Esophagus muscularis mucosa (tissue), 4 donors: ENCODE measurements at places on chromosomes 12 and 14. TPM values are rescaled to one million over a fixed set of nuclear protein-coding genes. Genes with fewer than 3 reads are reported as not detected.

The TSPAN19 gene
- not detected for total RNA-seq

The CD163L1 gene
- total RNA-seq: 2.9 TPM

The CCDC175 gene
- not detected for total RNA-seq

The RBP5 gene
- total RNA-seq: 5.0 TPM

The NEUROD4 gene
- not detected for total RNA-seq

DNA sequence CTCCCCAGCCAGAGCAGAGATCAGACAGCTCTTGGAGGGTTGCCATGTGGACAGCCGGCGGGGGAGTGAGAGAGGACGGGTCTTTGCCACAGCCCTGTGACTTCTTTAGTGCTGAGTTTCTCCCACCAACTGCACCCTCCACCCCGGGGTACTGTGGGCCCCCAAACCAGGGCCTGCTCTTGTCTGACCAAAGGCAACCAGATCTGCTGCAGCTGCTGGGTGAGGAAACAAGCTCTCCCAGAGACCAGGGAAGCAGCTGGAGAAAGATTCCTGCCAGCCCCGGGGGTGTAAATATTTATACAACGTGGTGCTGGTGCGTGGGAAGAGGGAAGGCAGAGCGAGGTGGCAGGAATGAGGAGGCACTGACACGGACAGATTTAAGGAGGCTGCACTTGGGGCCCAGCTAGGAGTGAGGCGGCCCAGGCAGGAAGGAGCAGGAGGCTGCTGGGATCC lies 14.3 kb upstream of the ZFP36L1 start:
- no peaks in the 10 kb centered on the region for H3K36me3 ChIP-seq
- DNase-seq: peak; percentile 92
- peak overlapping the region; percentile 86 for H3K27ac ChIP-seq
- H3K4me3 ChIP-seq: no peak overlapping the region
- H3K4me1 ChIP-seq: peaks cover 28% of the 10 kb centered on the region
- no peaks in the 10 kb centered on the region for H3K27me3 ChIP-seq

GRCh38 chr12:120855823-120856588 lies 48.2 kb downstream of the SPPL3 start:
- no peaks in the 10 kb centered on the region for H3K36me3 ChIP-seq
- H3K27me3 ChIP-seq: no peaks in the 10 kb centered on the region
- H3K4me3 ChIP-seq: no peak overlapping the region
- H3K4me1 ChIP-seq: peaks cover 54% of the 10 kb centered on the region

DNA sequence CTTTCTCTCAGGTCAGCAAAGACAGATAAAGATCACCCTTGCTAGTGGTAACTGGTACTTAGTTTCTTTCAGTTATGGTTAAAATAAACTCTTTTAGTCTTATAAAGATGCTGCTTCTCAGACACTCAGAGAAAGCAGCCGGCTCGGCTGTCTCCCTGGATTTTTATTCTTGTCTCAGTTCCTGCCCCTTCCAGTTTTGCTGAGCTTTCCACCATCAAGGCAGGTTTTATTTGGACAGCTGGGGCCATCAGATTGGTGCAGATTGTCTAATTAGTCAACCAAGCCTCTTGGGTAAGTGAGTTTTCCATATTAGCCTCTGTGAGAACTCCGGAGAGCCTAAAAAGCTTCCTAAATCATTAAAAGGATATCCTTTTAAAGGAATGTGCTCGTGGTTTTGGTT lies 130.8 kb upstream of the BMP4 start:
- H3K36me3 ChIP-seq: no peaks in the 10 kb centered on the region
- no peak for DNase-seq
- no peaks in the 10 kb centered on the region for H3K4me1 ChIP-seq
- H3K27ac ChIP-seq: no peak overlapping the region
- no peak overlapping the region for H3K4me3 ChIP-seq

DNA sequence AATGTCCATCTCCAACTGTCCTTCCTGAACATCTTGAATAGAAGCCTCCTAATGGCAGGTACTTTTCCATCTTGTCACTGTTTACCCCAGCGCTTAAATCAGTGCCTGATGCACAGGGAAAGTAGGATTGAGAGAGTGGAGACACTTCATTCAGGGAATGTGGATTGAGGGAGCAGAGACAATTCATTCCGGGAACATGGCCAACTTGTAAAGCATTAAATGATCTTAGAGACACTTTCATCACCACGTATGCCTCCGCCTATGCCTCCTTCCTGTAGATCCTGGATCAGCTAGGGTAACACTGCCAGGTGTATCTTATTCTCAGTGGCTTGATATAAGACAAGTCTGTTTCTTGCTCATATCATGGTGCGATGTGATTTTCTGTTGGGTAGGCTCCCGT lies 67.6 kb upstream of the CSRP2 start:
- no peaks in the 10 kb centered on the region for H3K27me3 ChIP-seq
- H3K4me1 ChIP-seq: no peaks in the 10 kb centered on the region
- H3K4me3 ChIP-seq: no peak overlapping the region
- H3K27ac ChIP-seq: no peak overlapping the region
- H3K36me3 ChIP-seq: no peaks in the 10 kb centered on the region
- DNase-seq: no peak

GRCh38 chr14:69495341-69495921 lies 10.9 kb downstream of the PLEKHD1 start:
- no peaks in the 10 kb centered on the region for H3K36me3 ChIP-seq
- no peak overlapping the region for H3K27ac ChIP-seq
- H3K4me3 ChIP-seq: no peak overlapping the region
- DNase-seq: no peak
- no peaks in the 10 kb centered on the region for H3K4me1 ChIP-seq
- no peaks in the 10 kb centered on the region for H3K27me3 ChIP-seq

GRCh38 chr12:89236237-89236636 lies 116.1 kb downstream of the DUSP6 start:
- H3K4me3 ChIP-seq: no peak overlapping the region
- H3K27me3 ChIP-seq: no peaks in the 10 kb centered on the region

DNA sequence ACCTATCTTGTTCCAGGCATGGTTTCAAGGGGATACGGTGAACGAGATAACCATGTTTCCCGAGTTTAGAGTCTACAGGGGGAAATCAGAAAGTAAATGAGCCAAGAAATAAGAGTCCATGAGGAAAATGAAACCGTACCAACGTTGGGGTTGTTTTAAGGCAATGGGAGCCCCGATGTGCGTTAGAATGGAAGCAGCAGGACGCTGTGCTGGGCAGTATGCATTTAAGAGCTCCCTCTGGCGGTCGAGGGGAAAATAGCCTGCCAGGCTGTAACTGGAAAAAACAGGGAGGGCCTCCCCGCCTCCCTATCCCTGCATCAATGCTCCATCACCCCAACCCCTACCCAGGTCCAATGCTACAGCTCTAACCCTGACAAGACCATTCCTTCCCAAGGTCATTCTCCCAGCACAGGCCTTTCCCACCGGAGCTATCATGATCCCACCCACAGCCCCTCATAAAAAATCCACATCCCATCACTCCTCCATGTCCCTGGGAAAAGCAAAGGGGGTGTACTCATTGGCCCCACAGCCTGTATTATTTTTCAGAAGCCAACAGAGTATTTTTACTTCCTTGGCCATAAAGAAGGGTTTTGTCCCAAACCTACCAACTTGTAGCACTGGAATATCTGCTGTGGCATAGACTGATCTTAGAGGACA lies 226.3 kb upstream of the NOS1 start:
- no peaks in the 10 kb centered on the region for H3K36me3 ChIP-seq
- H3K27me3 ChIP-seq: peaks cover 28% of the 10 kb centered on the region
- no peak for DNase-seq
- no peak overlapping the region for H3K4me3 ChIP-seq

DNA sequence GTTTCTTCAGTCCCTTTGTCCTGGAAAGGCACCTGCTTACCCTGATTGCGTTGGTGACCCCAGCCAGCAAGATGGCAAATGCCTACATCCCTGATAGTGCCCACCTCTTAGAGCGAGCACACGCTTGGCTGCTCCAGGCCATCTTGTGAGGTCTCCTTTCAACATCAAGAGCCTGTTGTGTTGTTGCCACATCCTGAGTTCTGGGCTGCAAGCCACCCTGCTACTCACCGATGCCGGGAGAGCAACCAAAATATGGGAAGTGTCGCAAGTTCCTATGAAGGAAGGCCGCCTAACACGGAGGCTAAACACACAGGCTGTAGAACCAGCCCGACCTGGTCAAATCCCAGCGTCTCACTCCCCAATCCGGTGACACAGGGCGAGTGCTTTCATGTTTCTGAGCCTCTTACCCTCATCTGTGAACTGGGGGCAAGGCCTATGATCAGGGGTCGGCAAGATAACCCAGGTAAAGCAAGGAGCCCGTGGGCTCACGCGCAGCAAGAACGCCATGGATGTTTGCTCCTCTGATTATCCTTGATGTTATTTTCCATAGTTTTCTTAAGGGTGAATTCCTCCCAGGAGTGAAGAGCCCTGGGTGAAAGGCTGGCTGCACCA lies 98.4 kb downstream of the LGMN start:
- peaks cover 61% of the 10 kb centered on the region for H3K4me1 ChIP-seq
- peaks cover 23% of the 10 kb centered on the region for H3K36me3 ChIP-seq
- no peak for DNase-seq
- H3K27me3 ChIP-seq: no peaks in the 10 kb centered on the region

- H3K4me3 ChIP-seq: no peak overlapping the region
- no peaks in the 10 kb centered on the region for H3K36me3 ChIP-seq
- peaks cover 3% of the 10 kb centered on the region for H3K4me1 ChIP-seq
- DNase-seq: no peak
- H3K27ac ChIP-seq: no peak overlapping the region
Measured at GRCh38 chr12:115140981-115141655, 457.1 kb upstream of the TBX3 start.

DNA sequence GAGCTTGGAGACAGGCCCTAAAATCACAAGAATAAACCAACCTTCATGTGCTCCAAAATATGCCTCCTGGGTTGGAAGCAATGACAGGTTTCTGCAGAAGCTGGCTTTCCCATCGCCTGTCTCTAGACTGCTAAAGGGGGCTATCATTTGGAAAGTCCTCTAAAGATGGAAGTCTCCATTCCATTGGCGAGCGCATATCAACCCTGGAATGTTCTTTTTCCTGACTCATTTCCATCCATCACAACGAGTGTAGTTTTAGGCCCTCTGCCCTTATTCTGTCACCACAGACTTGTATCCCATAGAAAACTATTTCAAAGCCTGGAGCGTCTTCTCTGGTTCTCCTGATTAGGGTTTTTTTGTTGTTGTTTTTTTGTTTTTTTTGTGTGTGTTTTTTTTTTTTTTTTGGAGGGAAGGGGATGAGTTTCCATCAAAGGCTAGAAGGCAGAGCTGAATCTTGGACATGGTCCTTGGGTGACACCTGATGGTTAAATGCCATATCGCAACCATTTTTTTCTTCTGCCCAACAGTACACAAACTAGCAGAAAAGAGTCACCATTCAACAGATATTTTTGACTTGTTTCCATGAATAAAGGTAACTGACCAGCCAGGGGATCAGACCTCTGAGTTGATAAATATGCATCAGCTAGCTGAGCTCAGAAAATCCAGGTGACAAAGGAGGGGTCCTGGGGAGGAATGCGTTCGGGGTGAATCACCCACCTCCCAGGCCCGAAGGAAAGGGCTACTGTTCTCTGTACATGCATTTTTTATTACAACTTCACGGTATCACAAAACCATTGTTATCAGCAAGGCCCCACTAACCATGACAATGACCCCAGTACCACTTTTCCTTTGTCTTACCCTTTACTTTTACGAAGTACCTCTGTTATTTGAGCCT lies 40.5 kb downstream of the KCNA5 start:
- no peaks in the 10 kb centered on the region for H3K36me3 ChIP-seq
- H3K4me3 ChIP-seq: no peak overlapping the region
- H3K27ac ChIP-seq: no peak overlapping the region
- H3K4me1 ChIP-seq: peaks cover under 1% of the 10 kb centered on the region
- DNase-seq: no peak

DNA sequence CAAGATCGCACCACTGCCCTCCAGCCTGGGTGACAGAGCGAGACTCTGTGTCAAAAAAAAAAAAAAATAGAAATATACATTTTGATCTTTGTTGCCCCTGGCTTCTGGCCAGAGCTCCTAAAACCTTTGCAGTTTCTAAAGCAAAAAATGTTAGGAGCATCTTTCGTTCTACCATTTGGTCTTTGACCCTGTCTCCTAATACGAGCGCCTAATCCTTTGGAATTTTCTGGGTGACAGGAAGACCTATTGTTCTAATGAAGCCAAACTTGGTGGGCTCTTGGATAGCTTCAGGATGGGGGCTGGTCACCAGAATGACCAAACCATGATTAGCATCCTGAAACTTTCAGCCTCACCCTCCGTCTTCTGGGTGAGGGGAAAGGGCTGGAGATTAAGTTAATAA lies 32.3 kb upstream of the CLIP1 start:
- no peak overlapping the region for H3K4me3 ChIP-seq
- H3K27ac ChIP-seq: no peak overlapping the region
- no peaks in the 10 kb centered on the region for H3K27me3 ChIP-seq
- no peaks in the 10 kb centered on the region for H3K36me3 ChIP-seq

DNA sequence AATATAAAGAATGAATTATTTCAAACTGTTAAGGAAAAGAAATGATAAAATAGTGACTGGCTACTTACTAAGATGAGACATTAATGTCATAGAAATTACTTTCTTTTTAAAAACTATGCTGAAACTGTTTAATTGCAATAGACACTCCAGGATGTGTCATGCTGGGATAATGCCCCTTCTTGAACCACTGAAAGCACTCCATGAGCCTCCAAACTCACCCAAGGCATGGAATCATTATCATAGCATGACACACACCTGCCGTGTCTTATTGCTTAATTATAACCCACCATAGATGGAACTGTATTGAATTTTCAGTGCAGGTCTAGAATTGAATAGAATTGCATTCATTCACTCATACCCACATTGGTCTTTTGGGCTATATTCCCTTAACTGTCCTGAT lies 4.3 kb downstream of the MBIP start:
- H3K27me3 ChIP-seq: no peaks in the 10 kb centered on the region
- no peak for DNase-seq
- H3K4me1 ChIP-seq: peaks cover 25% of the 10 kb centered on the region
- H3K27ac ChIP-seq: no peak overlapping the region

DNA sequence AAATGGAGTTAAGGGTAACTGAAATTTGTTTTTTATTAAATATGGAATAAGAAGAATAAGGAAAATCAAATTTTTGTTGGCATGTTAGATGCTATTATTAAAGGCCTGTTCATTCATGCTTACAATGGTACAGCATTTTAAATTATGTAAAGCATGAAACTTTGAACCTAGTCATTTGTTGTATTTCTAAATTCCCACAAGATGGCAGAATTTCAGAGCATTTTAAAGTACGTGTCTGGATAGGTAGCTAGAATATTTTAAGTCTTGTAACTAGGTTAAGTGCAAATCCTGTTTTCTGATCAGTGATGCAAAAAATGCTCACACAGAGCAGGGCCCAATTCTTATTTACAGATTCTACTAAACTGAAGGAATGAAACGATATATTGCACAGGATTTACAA lies 585.6 kb upstream of the MIS18BP1 start:
- DNase-seq: no peak
- H3K27ac ChIP-seq: no peak overlapping the region
- no peaks in the 10 kb centered on the region for H3K4me1 ChIP-seq
- no peak overlapping the region for H3K4me3 ChIP-seq
- H3K27me3 ChIP-seq: no peaks in the 10 kb centered on the region

DNA sequence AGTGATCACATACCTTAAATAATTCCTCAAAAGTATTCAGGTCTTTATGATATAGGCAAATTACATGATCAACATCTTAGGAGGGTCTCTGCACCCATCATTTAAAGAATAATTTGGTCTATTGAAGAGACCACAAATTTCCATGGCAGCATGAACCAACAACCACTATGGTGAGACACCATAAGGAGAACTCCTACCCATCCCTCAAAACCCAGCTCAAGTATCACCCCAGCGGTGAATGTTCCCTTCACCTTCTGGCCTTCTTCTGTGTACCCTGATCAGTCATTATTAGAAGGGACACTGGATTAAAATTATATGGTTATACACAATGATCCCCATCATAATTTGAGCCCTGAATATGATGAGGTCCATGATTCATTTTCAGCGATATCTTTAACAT lies 81.5 kb downstream of the DICER1 start:
- H3K27me3 ChIP-seq: no peaks in the 10 kb centered on the region
- DNase-seq: no peak
- no peaks in the 10 kb centered on the region for H3K36me3 ChIP-seq
- no peak overlapping the region for H3K27ac ChIP-seq
